Cortex of kidney (tissue), 1 donor: ENCODE measurements at places on chromosomes 3 and 15.

GRCh38 chr3:50444213-50444612, 59.2 kb downstream of the CACNA2D2 start:
- no peak for DNase-seq

DNA sequence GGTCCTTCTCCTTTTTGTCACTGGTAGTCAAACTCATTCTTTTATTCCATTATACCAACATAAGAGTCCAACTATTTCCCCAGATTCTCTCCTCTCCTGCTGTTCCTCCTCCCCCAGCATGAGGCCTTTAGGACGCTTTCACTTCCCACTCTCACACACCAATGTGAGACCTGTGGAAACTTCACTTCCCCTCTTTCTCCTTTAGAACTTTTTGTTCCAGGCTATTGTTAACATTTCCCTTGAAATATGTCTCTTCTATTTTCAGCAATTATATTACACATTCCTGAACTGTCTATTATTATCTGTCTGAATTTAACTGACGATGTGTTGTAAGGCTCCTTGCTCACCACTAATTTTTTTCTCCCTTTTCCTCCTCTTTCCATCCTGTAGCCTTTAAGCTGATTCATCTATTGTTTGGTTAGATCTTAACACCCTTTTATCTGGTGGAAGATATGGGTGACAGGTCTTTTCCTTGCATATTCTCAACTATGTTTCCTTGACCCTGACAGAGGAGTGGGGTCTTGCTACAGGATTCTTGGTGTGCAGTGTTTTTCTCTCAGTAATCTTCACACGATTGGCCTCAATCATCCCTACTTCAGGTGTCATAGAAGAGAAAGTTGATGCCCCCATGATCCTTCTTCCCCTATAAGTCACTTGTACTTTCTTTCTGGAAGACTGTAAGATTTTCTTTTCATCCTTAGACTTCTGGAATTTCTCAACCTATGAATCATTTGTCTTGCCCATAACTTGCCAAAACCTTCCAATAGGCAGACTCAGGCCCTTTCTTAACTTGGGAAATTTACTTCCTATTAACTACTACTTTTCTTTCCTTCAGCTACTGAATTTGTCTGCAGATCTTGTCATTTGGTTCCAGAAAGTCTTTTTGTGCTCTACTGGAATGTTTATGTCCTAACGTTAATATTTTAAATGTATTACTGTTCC, 5.9 kb downstream of the CYP19A1 start:
- no peak for DNase-seq

DNA sequence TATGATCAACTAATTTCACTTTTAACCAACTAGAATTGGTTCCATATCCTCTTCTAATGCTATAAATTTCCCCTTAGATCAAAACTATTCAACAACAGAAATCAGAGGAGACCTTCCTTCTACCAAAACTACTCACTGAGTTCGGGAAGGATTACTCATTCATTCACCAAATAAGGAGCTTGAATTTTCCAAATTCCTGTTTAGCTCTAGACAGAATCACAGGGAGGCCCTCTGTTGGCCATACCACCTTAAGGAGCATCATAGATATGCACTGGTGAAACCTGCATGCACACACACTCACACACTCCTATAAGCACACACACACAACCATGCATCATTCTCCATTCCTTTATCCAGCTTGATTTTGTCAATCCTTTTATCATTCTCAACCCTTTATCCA, 49.0 kb downstream of the SUCLG2 start:
- no peak for DNase-seq

- DNase-seq, result no peak
Observed at GRCh38 chr3:58667229-58667628, 655 bp upstream of the FAM3D start.

DNA sequence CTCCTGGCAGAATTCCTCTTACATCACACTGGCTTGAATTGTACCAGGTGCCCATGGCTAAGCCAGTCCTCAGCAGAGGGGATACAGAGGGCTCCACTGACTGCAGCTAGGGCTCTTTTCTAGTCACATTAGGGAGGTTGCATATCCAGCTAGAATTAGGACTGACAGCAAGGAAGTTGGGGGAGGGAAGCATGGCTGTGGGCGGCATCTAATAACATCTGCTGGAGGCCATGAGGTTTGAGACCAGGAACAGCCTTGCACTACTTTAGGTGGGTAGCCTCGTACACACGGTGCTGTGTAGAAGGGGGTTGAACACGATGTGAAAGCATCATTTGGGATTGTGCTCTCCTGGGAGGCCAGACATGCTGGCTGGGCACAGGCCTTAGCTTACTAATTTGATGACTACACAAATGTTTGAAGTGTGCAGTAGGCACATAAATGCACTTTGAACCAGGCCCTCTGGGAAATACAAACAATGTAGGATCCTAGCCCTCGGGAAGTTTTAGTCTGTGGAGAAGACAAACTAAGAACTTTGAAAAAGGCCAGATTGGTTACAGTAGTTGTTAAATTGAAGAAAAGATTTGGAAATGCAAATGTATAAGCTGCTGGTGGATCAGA, 30.2 kb downstream of the CHCHD6 start:
- no peak for DNase-seq

DNA sequence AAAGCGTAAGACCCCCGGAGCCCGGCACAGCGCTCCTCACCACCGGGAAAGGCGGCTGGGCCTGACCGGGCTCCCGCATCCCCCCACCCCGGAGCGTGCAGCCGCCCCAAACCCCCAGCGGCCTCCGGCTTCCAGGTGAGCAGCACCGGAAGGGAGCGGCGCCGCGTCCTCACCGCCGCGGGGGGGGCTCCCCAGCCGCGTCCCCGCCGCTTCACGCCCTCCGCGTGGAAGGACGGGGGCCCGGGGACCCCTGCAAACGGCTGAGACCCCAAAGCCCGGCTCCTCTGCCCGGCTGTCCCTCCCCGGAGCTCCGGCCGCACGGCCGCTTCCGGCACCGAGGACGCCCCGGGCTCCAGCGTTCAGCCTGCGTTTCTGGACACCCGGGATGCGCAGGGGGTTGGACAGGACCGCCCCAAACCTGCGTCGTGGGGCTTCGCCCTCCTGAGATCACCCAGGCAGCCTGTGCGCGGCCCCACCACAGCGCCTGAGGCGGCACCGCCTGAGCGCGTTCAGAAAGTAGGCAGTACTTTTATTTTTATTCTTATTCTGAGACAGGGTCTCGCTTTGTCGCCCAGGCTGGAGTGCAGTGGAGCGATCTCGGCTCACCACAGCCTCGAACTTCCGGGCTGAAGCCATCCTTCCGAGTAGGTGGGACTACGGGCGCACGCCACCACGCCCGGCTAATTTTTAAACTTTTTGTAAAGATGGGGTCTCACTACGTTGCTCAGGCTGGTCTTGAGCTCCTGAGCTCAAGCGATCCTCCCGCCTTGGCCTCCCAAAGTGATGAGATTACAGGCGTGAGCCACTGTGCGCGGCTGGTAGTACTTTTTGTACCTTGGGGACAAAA, 51.6 kb upstream of the BLM start:
- DNase-seq, result no peak

DNA sequence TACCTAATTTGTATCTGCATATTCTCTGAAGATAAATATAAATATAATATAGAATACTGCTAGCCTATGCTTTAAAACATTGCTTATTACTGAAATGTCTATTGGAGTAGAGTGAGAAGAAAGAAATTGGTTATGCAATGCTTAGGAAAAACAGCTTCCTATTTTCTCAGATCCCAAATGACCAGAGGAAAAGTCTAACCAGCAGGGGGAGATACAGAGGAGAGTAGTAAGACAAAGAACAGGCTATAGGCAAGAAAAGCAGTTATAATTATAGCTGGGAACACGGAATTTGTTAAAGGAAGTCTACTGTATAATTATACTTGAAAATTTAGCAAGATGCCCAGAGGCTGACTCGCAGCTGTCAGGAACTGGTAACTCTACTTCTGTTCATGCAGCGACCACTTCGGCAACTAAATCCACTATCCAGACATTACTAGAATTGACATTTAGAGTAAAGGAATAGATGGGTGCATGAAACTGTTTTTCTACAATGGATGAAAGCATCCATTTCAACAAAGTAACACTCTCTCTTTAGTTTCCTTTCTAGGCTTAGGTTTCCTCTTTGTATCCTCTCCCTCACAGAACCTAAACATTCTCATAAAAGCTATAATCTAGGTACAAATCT, 97.2 kb downstream of the TBC1D5 start:
- DNase-seq, result no peak

DNA sequence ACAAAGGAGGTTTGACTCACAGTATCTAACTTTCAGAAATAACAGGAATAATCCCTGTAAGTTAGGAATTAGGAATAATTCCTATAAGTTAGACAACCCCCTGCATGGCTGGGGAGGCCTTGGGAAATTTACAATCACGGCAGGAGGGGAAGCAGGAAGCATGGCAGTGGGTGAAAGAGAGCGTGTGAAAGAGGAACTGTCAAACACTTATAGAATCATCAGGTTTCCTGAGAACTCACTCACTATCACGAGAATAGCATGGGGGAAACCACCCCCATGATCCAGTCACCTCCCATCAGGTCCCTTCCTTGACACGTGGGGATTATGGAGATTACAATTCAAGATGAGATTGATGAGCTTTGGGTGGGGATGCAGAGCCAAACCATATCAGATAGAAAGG, 385.5 kb downstream of the IL20RB start:
- no peak for DNase-seq
